ENCODE measurements at places on chromosomes 7 and 10.

DNA sequence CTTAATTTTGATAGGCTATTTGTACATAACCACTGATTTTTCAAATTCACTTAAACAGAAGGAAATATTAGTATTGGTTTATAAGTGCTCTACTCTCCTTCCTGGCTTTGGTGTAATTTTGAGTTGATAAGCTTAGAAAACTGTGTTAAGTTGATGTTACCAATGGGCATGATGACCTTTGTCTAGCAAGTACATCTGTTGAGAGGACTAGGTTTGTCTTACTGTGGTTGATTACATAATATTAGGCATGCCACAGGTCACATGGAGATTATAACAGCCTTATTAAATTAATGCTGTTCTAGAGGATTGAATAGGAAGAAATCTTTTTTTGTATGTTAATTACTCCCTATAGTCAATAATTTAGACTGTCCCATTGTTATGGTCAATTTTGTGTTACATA, 27.0 kb downstream of the CYP2C18 start:
- no peak for DNase-seq

DNA sequence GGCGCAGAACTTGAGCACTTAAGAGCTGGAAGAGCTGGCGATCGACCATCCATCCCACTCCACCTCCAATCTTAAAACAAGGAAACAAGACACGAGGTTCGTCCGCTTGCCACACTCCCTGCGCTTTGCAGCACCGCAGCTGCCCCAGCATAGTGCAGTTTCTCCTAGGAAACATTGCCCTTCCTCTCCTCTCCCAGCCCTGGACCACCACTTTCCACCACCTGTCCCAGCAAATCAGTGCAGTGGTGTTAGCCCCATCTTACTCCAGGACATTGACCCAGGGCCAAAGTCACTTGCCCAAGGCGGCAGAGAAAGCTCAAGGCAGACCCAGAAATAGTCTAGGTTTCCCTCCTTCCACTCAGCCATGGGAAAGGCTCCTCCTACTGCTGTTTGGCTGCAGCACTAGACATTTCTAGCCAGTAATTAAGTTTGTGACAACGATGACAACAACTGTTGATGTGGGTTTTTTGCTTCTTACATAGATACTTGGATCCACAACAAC, 1.5 kb upstream of the PARD3 start:
- DNase-seq, result no peak

DNA sequence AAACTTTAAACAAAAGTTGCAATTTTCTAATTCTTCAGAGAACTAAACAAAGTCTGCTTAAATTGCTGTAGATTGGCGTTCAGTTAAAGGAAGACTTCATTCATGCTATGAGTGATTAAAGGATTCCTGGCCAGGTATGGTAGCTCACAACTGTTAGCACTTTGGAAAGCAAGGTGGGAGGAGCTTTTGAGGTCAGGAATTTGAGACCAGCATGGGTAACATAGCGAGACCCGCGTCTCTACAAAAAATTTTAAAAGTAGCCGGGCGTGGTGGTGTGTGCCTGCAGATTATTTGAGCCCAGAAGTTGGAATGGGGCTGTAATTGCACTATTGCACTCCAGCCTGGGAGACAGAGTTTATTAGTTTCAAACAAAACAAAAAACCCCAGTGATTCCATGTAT, 13.5 kb upstream of the SCRN1 start:
- no peak for DNase-seq

DNA sequence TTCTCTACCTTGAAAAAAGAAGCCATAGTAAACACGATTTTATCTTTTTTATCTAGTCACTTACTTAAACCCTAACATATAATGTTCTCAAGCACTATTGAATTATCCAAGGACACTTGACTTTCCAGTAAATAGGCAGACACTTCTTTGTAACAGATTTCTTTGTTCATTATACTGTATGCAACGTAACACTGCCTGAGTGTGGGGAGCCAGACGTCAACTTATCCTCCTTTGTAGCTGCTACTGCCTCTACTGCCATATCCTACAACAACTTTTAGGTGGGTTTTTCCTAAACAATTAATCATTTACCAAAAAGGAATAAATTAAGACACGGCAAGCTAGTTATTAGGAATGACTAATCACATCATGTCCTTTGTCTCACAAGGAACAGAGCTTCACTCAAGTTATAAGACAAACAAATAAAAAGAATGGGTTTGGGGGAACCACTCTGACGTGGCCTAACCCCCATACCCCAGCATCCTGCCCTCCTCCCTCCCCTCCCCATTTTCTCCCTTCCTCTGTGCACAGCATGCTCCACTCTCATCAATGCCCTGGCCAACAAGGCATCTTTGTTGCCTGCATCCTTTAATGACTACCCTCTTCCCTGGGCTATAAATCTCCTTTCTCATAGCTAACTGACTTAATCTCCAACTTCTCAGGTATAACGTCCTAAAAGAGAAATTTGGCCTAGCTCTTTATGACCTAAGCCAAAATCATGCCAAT, 43.3 kb downstream of the DOCK4 start:
- DNase-seq, result no peak

DNA sequence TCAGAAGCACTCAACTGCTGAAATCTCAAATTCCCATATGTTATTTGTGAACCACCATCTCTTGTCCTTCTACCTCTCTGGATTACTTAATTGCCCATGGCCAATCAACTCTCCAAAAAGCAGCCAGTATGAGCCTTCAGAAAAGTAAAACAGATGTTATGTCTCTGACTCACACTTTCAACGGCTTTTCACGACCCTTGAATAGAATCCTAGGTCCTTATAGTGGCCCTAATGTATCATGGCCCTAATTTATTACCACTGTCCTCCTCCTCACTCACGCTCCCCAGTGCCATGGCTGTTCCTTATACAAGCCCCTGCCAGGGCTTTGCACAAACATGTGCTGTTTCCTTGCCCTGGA, 20.0 kb downstream of the ZNF438 start:
- DNase-seq, result no peak

- no peak for DNase-seq
Measured at GRCh38 chr10:11441151-11441535, 170.3 kb downstream of the USP6NL start.

- DNase-seq, result no peak
Measured at GRCh38 chr7:155362380-155363145, 64.9 kb downstream of the INSIG1 start.

DNA sequence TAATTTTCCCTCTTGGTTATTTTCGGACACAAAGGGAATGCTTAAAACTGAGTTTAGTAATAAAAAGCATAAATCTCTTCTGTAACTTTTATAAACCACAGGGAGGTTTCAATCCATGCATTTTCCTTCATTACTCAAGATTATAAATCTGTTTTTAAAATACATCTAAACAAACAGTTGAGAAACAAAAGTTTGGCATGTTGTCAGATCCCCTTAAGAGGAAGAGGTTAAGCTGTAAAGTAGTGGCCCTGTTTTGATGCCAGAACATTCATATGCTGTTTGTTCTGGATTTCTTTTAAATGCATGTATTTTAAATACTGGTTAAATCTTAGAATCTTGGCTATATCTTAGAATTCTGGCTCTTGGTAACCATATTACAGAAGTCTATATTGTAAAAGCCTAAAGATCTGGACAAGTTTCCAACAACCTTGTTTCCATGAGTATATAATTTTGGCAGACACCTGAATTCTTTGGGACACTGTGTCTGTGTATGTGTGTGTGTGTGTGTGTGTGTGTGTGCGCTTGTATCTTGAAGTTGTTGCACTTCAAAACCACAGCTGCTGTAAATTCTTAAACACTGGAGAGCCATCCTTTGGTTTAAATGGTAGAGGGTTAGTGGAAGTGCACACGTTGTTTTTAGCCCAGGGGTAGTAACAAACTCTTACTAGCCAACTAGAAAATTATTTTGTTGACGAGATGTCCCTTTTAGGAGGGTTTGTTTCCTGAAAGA, 6.8 kb upstream of the SEMA4G start:
- DNase-seq, result no peak

DNA sequence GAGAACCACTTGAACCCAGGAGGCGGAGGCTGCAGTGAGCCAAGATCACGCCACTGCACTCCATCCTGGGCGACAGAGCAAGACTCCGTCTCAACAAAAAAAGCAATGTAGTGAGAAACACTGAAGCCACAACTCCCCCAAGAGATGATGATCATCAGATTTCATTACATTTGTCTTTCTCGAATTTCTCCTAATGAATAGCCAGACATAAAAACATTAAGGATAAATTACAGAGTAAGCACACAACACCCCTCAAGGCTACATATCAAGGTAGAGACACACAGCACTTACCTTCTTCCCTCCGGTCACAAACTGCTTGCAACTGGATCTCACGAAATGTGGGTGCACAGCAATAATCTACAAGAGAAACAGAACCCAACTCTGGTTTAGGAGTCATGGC, 91.5 kb downstream of the VPS41 start:
- no peak for DNase-seq

Data from activated naive CD4-positive, alpha-beta T cell (primary cell).